Stimulated activated CD4-positive, alpha-beta T cell treated with anti-CD3 and anti-CD28 coated beads, Interleukin-4, amount 100 ng/mL, for 24 hours (primary cell): ENCODE measurements at places on chromosomes 6 and 20.

DNA sequence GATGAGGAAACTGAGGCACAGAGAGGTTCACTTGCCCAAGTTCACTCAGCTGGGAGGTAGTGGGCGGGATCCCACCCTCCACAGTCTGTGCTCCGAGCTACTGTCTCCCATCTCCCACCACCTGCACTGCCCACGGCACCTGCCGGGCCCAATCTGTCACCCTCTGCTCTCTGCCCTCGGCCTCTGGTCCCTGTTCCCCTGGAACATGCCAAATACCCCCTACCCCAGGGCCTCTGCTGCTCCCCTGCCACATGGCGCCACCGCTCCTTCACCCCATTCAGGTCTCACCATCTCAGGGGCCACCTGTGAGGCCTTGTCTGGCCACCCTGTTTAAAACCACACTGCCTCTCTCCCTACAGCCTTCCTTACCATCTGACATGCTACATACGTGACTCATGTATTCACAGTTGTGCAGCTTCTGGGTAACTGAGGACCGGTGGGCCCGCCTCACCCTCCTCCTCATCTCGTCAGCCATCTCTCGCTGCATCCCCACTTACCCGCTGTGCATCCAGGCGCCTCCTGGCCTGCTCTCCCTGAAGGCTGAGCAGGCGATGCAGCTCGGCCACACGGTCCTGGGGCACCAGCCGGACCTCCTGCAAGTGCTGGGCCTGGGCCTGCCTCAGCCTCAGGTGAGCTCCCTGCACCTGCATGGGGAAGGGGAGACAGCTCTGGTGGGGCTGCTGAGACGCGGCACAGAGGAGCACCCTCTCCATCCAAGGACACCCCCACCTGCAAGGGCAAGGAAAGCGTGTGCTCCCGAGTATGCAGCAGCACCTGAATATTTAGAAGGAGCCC is 50.6 kb downstream of the GINS1 start:
- DNase-seq = no peak

- DNase-seq = no peak
Measured at GRCh38 chr20:58378704-58379103, 10.3 kb upstream of the VAPB start.

GRCh38 chr20:16098890-16099639 is 474.2 kb downstream of the KIF16B start:
- DNase-seq = no peak

GRCh38 chr20:25051386-25052155 is 6.4 kb downstream of the ACSS1 start:
- DNase-seq = no peak

DNA sequence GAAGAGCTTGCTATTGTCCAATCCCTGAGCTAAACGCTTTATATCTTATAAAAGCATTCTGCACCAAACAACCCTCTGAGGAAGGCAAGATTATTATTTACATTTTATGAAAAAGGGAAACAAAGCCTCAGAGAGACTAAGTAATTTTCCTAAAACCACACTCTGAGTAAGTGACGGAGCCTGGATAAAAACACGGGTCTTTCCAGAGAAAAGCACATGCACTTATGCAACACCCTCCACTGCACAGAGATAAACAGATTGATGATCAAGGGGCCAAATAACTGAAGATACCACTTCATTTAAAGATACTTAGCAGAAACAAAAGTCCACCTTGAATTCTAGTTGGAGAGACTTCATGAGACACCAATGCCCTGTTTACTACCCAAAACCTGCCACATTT is 214.7 kb upstream of the PDE10A start:
- DNase-seq = no peak

- no peak for DNase-seq
Measured at GRCh38 chr20:33017542-33017941, 10.0 kb downstream of the BPIFB2 start.

- no peak for DNase-seq
Measured at GRCh38 chr20:46260480-46260879, 47.8 kb downstream of the CDH22 start.

GRCh38 chr6:33312361-33313104 is 1.3 kb downstream of the TAPBP start:
- peak; percentile 85 for DNase-seq

- no peak for DNase-seq
Measured at GRCh38 chr6:79623106-79623505, 8.0 kb upstream of the SH3BGRL2 start.

DNA sequence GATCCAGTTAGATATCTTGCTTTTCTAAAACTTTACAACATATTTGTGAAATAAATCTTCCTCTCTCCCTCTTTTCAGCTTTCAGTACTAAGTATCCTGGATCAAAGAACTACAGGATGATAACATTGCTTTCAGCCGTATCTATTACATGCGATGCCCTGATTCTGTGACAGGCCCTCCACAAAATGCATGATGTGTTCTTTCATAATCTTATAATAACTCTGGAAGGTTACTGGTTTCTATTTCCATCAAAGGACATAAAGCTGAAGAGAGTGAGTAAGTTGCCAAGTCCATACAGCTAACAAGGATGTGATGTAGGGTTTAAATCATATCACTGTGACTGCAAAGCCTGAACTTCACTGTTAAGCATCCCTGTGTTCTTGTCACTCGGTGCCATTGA is 62.9 kb upstream of the ADGRG6 start:
- no peak for DNase-seq

- DNase-seq = no peak
Measured at GRCh38 chr6:120994573-120994967, 339.7 kb downstream of the TBC1D32 start.

DNA sequence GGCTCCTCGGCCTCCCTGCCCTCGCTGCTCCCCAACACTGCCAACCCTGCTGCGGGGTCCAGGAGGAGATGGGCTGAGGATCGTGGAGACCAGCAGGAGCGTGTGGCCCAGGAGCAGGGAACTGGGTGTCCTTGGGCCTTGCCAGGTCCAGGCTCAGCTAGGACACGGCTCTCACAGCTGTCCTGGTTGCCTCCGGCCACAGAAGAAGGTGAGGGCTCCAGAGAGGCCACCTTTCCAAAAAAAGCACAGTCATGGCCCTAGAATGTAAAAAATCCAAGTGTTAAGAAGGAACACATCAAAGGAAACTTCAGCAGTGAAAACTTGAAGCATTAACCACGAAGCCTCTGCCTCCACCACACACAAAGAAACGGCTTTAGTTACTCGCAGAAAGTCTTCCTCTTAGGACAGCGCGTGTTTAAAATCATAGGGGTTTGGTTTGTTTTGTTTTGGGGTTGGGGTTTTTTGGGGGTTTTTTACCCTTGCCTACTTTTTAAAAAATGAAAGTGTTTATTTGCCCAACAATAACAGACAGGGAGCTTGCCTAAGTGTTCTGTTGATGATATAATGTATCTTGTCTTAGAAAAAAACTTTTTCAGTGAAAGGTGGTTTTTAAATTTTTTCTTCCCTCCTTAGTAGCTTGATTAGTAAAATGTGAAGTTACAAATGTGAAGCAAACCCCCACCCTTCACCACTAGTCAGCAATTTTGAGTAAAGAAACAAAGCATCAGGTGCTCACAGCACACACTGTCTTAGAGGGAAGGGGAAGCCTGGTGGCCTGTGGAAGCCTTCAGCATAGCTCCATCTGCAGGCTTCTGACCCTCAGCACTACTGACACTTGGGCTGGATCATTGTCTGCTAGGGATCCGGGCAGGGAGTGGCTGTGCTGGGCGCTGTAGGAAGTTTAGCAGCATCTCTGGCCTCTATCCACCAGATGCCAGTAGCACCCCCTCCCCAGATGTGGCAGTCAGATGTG is 60.0 kb downstream of the PTPN1 start:
- DNase-seq = peak; percentile 60

DNA sequence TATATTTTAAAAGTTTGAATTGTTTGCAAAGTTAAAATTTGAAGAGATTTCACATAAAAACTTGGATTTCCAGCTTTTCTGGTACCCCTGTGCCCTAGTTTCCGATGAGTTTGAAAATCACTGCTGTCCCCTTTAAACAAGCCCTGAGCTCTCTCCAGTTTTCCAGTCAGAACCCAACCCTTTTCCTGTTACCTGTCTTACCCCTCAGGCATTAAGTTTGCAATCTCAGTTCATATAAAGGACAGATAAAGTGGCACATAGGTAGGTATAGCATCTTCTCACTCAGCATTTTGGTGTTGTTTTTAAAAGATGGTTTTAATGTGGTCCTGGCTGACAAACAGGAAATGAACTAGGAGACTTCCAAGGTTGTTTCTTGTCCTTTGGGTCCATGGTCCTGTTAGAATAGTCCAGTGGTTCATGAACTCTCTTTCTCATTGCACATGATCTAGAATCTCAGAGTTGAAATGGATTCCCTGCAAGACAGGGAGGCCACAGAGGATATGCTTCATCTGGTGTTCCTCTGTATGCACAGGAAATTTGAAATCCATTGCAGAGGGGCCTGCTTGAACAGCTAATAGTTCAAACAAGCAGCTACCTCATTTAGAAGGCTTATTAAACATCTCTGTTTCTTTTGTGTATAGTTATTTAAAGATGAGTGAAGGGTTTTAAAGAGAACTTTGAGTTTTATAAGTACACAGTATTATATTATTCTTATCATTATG is 82.7 kb downstream of the JAG1 start:
- DNase-seq = no peak

DNA sequence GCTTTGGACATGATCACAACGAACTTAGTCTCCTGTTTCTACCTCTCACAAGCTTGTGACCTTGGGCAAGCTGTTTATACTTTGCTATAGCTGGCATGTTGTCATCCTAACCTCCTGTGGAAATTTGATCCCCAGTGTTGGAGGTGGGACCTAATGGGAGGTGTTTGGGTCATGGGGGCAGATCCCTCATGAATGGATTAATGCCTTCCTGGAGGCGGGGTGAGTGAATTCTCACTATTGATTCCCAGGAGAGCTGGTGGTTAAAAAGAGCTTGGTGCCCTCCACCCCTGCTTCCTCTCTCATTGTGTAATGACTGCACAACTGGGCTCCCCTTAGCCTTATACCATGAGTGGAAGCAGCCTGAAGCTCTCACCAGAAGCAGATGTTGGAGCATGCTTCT is 228.9 kb downstream of the HIVEP2 start:
- DNase-seq = no peak

DNA sequence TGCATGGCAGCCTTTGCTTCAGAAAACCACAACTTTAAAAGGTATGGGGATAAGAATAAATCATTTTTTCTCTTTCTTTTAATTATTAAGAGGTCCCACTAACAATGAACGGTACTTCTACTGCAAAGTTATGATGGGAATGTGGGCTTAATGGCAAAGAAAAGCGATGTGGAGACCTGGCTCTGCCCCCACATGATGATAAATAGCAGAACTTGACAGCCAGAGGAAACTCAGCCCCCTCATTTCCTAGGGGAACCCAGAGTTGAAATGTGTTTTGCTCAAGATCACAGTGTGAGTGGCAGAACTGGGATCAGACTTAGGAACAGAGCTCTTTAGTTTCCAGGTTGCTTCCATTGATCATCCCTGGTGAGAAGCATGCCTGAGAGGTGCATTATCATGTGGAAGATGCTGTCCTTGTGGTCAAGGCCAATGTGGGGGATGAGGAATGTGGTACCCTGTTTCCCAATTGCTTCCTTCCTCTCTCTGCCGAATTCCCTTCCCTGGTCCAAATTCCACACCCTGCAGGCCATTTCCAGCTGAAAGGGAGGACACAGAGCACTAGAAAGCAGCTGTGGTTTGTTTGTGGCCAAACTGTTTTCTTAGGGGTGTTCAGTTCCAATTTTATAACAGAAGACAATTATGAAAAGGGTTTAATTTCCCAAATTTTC is 66.0 kb downstream of the BACH2 start:
- DNase-seq = no peak

- no peak for DNase-seq
Measured at GRCh38 chr20:3371754-3372153, 35.7 kb downstream of the DNAAF9 start.

- DNase-seq = no peak
Measured at GRCh38 chr6:157145656-157146285, 177.5 kb downstream of the TMEM242 start.

DNA sequence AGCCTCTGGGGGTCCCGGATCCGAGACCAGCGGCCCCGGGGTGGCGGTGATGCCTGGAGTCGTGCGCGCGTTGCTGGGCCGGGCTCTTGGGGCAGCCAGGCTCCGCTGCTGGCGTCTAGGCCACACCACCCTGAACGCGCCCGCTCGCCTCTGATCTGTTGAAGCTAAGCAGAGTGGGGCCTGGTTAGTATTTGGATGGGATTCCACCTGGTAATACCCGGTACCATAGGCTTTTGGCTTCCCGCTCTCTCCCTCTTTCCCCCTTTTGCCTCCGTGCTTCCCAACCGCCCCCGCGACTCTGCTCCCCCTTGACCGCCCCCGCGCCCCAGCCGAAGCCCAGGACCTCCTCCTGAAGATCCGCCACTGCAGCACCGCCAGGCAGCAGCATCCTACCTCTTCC is 1383.5 kb upstream of the DEFB115 start:
- peak; percentile 32 for DNase-seq

- DNase-seq = no peak
Measured at GRCh38 chr6:1584996-1585668, 24.6 kb upstream of the FOXC1 start.

DNA sequence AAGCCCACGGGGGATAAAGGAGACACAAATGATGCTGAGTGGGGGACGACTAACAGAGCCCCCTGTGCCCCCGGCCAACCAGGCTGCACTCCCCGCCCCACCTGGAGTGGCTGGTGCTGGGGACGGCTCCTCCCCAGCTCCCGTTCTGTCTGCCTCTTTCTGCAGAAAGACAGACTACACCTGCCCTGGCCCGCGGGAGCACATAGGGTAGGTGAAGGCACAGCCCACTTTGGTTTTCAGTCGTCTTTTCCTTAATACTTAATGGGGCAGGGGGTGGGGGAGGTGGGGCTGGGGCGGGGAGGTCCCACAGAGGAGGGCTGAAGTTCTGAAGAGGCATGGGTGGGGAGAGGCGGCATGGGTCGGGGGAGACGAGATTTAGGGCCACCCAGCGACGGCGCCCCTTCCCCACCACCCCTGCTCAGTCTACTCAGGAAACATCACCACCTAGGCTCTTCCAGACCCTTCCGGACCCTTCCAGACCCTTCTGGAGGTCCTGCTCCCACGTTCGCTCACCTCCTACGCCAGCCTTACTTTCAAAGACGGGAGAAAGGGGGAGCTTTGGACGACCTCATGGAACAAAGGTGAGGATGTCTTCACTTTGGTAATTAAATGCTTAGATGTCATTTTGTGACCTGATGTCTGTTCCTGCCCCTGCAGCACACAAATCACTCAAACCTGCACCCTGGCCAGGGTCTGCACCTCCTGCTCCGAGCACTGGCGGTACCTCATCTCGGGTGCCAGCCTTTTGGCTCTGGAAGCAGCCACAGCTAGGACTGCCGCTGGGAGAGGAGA is 21.2 kb upstream of the FRMD1 start:
- DNase-seq = no peak

- DNase-seq = no peak
Measured at GRCh38 chr6:34170346-34170745, 24.5 kb upstream of the GRM4 start.
